ENCODE measurements at places on chromosomes 5 and 9. TPM values are rescaled to one million over a fixed set of nuclear protein-coding genes. Genes with fewer than 3 reads are reported as not detected.

The SLC34A1 gene
- total RNA-seq = not detected

The MOCS2 gene
- 41.2 TPM for total RNA-seq

The OR1Q1 gene
- total RNA-seq = not detected

The ANKRD55 gene
- 3.5 TPM for total RNA-seq

The PAM gene
- total RNA-seq = 125 TPM

The SPINK4 gene
- total RNA-seq = not detected

The PTGDS gene
- 2,339 TPM for total RNA-seq

The BAAT gene
- 1.6 TPM for total RNA-seq

The NELFB gene
- total RNA-seq = 55.0 TPM
